Chondrocyte (in vitro differentiated cells): ENCODE measurements at places on chromosomes 3 and 15. TPM values are rescaled to one million over a fixed set of nuclear protein-coding genes. Genes with fewer than 3 reads are reported as not detected.

The QTRT2 gene
- total RNA-seq, result 10.2 to 16.3 TPM (median 12.5 TPM) in 3 replicates

The GOLGA8Q gene
- 1.0 to 3.2 TPM in 2 of 3 replicates, not detected in the other for total RNA-seq

The CERS3 gene
- not detected in 3 replicates for total RNA-seq

The NTRK3 gene
- total RNA-seq, result not detected in 3 replicates

The XRN1 gene
- total RNA-seq, result 27.0 to 39.2 TPM (median 33.2 TPM) in 3 replicates

The TMA7 gene
- total RNA-seq, result 184 to 243 TPM (median 184 TPM) in 3 replicates

The ADAMTSL3 gene
- 0.17 to 0.49 TPM in 2 of 3 replicates, not detected in the other for total RNA-seq

The GOLGA6L9 gene
- total RNA-seq, result 2.4 to 4.2 TPM (median 2.9 TPM) in 3 replicates

The GOLGA8N gene
- total RNA-seq, result 6.8 to 17.8 TPM (median 7.8 TPM) in 3 replicates

The LINS1 gene
- total RNA-seq, result 7.2 to 15.7 TPM (median 9.3 TPM) in 3 replicates

The PATL2 gene
- total RNA-seq, result not detected in 3 replicates

The ITGB5 gene
- 498 to 625 TPM (median 501 TPM) in 3 replicates for total RNA-seq

The HRH1 gene
- total RNA-seq, result 30.1 to 32.0 TPM (median 30.8 TPM) in 3 replicates

The CPEB1 gene
- 0.17 to 2.7 TPM (median 2.2 TPM) in 3 replicates for total RNA-seq

The ZNF860 gene
- 1.5 to 2.4 TPM (median 2.0 TPM) in 3 replicates for total RNA-seq

The PLCH1 gene
- 0.07 to 0.17 TPM in 2 of 3 replicates, not detected in the other for total RNA-seq

The TWF2 gene
- 58.9 to 65.9 TPM (median 65.2 TPM) in 3 replicates for total RNA-seq

The ZNF197 gene
- 15.9 to 20.2 TPM (median 16.6 TPM) in 3 replicates for total RNA-seq
